ENCODE measurements at places on chromosomes 1 and 21.

GRCh38 chr1:173422456-173422976, 54.6 kb upstream of the PRDX6 start:
- DNase-seq = no peak

DNA sequence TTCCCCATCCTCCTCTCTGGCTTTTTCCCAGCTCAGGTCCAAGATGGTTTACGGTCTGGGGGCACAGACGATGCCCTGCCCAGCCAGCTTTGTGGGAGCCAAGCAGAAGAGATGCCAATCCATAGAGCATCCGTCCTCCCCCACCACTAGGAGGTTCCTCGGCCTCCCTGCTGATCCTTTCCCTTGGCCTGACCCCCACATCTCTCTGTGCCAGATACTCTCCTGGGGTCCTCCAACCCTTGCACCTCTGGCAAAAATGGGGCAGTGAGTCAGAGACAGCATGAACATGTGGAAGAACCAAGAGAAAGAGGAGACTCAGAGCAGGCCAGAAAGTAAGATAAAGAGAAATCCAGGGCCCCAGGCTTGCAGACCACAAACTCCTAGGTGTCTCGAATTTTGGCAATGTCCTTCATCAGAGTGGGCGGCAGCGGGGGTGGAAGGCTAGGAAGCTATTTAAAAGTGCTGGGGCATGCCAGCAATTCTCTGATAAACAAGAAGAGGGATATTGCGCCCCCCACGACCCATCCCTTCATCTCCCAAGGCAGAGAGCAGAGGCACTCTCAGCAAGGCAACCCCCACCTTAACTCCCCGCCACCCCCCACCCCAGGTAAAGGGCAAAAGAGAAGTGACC, 11.4 kb downstream of the BLACAT1 start:
- DNase-seq = no peak

DNA sequence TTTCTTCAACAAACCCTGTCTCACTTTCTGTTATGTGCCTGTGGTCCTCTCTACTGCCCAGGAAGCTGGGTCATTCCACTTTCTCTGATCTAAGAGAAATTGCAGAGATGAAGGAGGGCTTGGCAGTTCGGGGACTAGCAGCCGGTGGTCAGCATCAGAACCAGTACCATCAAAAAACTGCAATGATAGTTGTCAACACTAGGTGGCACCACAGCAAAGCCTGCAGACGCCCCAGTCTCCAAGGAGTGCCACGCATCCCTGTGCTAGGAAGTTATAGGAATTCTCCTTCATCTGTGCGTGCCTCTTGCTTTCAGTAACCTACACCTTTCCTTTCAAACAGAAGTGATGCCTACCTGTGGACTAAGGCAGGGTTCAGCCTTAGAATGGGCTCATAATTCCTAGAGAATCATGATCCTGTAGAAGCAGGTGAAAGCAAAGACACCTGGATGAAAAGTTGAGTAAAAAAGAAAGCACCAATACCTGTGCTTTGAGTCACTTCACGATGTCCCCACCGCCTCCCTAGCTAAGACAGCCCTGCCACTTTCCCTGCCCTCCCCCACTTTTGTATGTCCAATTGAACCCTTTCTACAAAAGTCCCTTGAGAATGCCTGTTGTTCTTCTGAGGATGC, 129.2 kb downstream of the ADAMTS1 start:
- no peak for DNase-seq

GRCh38 chr1:16440470-16441281, at the start of gene NECAP2:
Gene NECAP2, plus strand, starts transcription at chr1:16440724. Its CDS starts 38 bp downstream, at chr1:16440762.
- peak; percentile 85 for DNase-seq

DNA sequence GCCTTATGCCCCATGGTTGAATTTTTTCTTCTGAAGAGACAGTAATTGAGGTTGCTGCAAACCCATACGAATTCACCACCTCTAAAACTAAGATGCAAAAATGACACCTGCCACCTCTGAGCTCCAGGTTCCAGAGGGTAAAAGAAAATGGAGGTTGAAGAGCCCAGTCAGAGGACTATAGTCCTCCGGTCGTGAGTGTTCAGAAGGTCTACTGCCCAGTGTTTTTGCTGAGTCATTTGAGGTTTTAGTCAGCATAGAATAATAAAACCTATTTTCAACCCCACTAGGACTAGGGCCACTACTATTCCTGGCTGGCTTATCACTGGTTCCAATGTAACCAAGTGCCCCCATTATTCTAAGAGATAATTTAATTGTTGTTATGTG, 12.9 kb upstream of the SLAMF7 start:
- no peak for DNase-seq

DNA sequence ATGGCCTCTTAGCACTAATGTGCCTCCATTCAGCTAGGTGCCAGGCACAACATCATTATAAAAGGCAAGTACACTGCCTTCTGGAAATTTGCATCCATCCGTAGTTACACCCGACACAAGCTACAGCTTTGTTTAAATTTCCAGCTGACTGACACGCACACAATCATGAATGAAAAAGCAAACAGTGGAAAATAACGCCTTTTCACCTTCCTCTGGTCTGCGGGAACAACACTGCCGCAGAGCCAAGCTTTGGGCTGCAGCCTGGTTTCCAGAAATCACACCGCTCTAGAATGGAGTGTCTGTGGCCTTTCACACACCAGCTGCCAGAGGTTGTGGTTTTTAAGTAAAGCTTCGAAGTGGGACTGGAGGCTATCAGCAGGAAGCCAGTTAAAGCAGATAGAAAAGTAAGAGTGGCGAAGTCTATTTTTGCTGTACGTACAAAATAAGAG, 142.8 kb upstream of the COA6 start:
- no peak for DNase-seq

DNA sequence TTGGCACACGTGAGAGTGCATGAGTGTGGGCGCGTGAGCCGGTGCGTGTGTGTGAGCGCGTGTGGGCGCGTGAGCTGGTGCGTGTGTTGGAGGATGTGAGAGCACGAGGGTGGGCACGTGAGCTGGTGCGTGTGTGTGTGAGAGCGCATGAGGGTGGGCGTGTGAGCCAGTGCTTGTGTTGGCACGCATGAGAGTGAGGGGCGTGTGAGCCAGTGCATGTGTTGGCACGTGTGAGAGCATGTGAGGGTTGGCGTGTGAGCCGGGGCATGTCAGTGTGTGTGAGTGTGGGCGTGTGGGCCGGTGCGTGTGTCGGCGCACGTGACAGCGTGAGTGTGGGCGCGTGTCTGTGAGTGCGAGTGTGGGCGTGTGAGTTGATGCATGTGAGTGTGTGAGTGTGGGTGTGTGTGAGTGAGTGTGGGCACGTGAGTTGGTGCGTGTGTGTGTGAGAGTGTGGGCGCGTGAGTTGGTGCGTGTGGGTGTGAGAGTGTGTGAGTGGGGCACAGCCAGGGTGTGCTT, 45.7 kb upstream of the ARHGEF16 start:
- DNase-seq = no peak

GRCh38 chr1:11847667-11848372, at the start of gene NPPA:
Gene NPPA, minus strand, starts transcription at chr1:11847783. Its CDS starts 99 bp downstream, at chr1:11847684.
- DNase-seq = no peak

Data from effector CD8-positive, alpha-beta T cell (primary cell).